CD8-positive, alpha-beta T cell (primary cell): ENCODE measurements at places on chromosomes 3 and 15. TPM values are rescaled to one million over a fixed set of nuclear protein-coding genes. Genes with fewer than 3 reads are reported as not detected.

GRCh38 chr3:33855884-33856546 is 57.6 kb downstream of the PDCD6IP start:
- DNase-seq: no peak

The HESX1 gene
- not detected for total RNA-seq

- DNase-seq: no peak
Measured at GRCh38 chr15:73992594-73992898, 451 bp upstream of the STOML1 start.

DNA sequence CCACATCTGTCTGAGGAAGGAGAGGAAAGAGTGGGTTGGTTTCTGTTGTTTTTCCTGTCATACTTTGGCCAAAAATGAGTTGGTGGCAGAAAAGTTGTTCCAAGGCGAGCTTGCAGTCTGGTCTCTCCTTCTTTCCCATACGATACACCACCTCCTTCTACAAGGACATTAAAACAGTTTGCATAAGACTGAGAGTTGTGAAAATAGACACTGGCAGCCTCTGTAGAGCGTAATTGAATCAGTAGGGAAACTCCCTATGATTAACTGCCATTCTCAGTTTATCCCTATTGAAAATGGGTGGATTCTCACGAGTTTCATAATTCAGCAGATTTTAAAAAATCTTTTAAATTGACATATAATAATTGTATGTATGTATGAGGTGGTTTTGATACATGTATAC is 3.7 kb upstream of the LSG1 start:
- no peak for DNase-seq

- no peak for DNase-seq
Measured at GRCh38 chr3:78015856-78016255, 976.0 kb downstream of the ROBO2 start.

- DNase-seq: no peak
Measured at GRCh38 chr3:140068494-140069017, 133.6 kb downstream of the CLSTN2 start.

DNA sequence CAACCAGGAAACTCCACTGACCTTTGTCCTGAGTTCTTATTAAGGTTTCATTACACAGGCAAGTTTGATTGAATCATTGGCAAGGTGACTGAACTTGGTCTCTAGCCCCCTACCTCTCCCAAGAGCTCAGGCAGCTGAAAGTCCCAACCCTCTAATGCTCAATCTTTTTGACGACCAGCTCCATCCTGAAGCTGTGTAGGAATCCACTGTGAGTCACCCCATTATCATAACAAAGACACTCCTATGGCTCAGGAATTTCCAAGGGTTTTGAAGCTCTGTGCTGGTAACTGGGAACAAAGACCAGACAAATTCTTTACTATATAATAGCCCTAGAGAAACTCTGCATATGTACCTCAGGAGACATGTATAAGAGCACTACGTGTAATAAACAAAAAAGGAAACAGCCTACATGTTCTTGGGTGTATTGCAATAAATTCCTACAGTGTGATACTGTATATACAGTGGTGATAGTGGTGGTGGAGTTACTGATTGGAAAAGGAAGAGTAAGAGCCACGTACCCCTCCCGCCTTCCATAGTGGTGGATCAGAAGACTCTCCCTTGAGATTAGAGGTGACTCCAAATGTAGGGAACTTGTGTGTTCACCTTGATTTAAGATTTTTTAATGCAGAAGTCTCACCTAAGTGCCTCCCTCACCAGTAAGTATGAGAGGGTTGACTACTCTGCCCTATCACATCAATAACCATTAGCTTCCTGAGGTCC is 116.6 kb downstream of the ST8SIA2 start:
- DNase-seq: no peak

DNA sequence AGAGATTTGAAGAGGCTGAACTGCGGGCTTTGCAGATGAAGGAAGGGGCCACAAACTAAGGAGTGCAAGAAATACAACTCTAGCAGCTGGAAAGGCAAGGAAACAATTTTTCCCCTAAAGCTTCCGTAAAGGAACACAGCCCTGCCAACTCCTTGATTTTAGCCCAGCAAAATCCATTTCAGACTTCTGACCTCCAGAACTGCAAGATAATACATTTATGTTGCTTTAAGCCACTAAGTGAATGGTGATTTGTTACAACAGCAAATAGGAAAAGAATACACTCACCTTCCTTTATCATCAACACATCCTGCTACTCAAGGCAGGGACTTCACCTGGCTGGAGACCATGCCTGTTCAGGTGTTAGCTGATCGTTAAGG is 119.3 kb upstream of the NR2E3 start:
- DNase-seq: no peak

The EPHB1 gene
- total RNA-seq: not detected

DNA sequence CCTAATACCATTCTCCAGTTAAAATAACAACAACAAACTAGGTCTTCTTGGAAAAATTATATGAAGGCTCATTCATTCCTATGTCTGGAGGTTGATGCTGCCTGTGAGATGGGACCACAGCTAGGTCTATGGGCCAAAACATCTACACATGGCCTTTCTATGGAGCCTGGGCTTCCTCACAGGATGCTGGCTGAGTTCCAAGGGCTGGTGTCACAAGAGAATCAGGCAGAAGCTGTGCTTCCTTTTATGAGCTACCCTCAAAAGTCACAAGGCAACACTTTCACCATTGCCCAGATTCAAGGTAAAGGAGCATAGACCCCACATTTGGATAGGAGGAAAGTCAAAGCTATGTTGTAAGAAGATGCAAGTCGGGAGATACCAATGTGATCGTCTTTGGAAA is 4.6 kb upstream of the RTP2 start:
- DNase-seq: no peak

The CNTN6 gene
- not detected for total RNA-seq

GRCh38 chr3:119323723-119324085 is 29.5 kb downstream of the ARHGAP31 start:
- DNase-seq: no peak

- no peak for DNase-seq
Measured at GRCh38 chr3:22621205-22621809, 581.8 kb upstream of the UBE2E2 start.

GRCh38 chr15:67823314-67824196 is 1.8 kb upstream of the SKOR1 start:
- DNase-seq: no peak
